A172 (cell line): ENCODE measurements at places on chromosomes 6 and 20. TPM values are rescaled to one million over a fixed set of nuclear protein-coding genes. Genes with fewer than 3 reads are reported as not detected.

Gene CST11
- not detected in 2 replicates for total RNA-seq

Gene MTG2
- total RNA-seq, result 14.9 and 16.1 TPM in 2 replicates

Gene SLC22A2
- total RNA-seq, result 0.69 and 1.2 TPM in 2 replicates

Gene ARFGEF3
- 3.1 and 3.5 TPM in 2 replicates for total RNA-seq

Gene ARHGAP40
- total RNA-seq, result not detected in 2 replicates
